Effector CD8-positive, alpha-beta T cell (primary cell): ENCODE measurements at places on chromosomes 1 and 21.

DNA sequence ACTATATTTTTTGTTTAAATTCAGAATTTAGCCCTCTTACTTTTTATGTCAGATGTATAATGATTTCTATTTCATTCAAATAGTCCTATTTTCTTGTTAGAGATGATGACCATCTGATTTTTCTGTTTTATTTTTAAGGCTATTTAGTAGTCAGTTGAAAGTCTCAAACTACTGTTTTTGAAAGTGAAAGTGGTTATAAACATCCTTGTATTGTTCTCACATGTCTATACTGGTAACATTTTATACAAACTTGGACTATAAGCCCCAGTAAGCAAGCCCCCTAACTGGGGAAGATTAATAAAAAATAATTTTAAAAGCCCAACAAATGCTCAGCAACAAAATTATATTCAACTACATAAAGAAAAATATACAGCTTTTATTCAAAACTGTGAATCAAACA lies 271.3 kb upstream of the RGS18 start:
- no peak for DNase-seq

DNA sequence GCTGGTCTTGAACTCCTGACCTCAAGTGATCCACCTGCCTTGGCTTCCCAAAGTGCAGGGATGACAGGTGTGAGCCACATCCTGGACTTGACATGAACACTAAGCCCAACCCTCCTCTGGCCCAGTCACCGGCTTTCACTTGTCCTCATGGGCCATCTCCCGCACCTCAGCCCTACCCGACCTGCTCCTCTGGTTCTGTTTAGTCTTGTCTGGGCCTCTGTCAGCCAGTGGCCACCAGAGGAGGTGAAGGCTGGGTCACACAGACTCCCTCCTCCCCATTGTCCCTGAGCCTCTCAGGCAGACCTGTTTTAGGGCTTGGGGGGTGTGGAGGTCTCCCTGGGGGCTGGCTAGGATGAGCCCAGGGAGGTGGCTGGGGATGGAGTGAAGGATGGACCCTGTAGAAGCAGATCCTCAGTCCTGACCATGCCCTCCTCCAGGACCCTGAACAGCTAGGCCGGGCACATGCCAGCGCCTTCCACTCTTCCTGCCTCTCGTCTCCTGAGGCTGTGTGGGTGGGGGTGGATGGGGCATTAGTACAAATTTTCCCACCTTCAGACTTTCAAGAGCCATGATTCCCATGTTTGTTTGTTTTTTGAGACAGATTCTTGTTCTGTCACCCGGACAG lies 26.1 kb upstream of the UMODL1 start:
- DNase-seq, result no peak

GRCh38 chr1:242870966-242871365 lies 346.5 kb upstream of the PLD5 start:
- DNase-seq, result no peak

GRCh38 chr21:33139084-33139483 lies 69.1 kb downstream of the OLIG1 start:
- no peak for DNase-seq

DNA sequence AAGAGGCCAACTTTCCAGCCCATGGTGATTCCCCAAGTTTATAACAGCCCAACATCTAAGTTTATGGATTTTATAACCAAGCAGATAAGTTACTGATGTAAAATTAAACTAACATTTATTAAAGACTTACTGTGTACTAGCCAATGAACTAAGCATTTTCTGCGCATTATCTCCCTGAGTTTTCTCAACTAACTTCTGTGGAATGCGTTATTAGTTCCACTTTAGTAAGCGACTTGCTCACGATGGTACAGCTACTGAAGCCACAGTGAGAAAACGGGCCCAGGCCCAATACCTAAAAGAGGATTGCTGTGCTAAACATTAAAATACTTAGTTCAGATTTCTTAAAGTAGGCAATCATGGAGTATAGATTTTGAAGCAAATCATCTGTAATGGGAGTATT lies 61.0 kb downstream of the ZBTB18 start:
- no peak for DNase-seq

DNA sequence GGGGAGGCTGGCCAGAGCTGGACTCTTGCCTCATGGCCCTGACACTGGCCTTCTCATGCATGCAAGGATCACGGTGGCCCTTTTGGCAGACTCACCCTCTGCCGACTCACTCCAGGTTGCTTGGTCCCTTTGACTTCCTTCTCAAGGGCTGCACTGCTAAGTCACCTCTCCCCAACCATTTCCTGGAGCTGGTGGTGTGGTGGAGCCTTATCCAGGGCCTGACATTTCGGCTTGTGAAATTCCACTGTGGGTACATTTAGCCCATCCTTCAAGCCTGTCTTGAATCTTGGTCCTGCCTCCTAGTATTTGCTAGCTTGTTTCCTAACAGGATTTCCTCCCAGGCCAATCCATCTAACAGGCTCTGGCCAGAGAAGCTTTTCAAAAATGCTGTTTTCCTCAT lies 52.6 kb upstream of the JUN start:
- no peak for DNase-seq

DNA sequence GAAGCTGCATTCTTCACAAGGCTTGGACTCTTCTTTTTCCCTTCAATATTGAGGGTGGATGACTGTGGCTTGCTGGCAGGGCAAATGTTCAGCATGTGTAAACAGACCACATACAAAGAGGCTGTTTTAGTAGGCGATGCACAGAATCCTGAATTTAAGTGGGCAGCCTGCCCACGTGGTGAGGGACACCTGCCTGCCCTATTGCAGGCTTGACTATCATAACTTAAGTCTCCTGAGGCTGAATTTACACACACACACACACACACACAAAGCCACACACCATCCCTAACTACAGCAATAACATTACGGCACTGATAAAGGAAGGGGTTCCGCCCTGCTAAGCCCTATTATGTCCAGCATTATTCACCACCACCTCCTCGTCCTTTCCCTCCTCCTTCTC lies 15.9 kb downstream of the SYT2 start:
- no peak for DNase-seq

GRCh38 chr1:59504276-59504675 lies 207.4 kb downstream of the FGGY start:
- no peak for DNase-seq

GRCh38 chr1:46003315-46003714 lies 129.1 kb downstream of the PIK3R3 start:
- no peak for DNase-seq

DNA sequence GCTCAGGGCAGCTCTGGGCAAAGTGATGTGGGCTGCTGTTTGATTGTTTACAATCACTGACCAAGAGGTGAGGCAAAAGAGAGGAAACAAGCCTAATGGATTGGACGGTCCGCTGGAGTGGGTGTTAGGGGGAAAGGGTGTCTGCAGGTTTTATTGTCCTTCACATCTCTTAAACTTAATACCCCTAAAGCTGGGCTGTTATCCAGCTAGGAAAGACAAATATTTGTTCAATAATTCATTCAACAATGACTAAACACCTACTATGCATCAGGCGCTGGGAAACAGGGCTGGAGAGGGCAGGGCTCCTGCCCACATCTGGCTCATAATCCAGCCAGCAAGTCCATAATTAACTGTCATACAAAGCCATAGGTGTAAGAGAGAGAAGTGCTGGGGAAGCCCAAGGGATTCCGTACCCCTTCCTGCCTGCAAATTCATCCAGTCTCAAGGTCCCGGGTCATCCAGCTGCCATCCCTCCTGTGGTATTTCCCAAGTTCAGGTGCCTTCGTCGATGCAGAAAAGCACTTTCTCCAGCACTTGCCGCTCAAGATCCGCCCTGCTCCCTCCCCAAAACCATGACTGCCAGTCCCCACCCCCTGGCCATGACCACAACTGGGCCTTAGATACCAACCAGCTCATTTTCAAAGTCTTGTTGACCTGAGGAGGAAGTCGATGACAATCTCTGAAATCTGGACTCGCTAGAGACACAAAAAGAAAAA lies 10.7 kb downstream of the TMEM63A start:
- DNase-seq, result no peak

DNA sequence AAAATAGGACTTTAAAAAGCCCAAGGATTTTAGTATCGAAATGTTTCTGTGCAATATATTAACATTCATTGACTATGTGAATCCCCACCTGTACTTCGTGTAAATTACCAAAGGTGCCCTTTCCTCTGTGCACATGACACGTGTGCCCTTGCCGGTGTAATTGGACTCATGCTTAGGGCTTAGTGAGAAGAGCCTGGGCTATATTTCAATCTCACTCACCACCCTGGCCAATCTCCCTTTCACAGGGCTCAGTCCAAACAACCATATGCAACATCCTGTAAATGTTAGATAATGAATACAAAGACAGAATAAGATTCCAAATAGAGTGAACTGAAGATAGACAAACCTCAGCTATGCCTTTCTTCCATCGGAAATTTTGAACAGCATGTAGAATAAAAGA lies 564.3 kb downstream of the USP25 start:
- DNase-seq, result no peak

GRCh38 chr1:21645550-21645949 lies 23.6 kb downstream of the RAP1GAP start:
- no peak for DNase-seq

GRCh38 chr1:41485605-41486004 lies 1.1 kb upstream of the EDN2 start:
- no peak for DNase-seq

- DNase-seq, result no peak
Measured at GRCh38 chr1:232952514-232953499, 2.4 kb downstream of the NTPCR start.

- no peak for DNase-seq
Measured at GRCh38 chr1:98035602-98036002, 114.8 kb upstream of the DPYD start.

GRCh38 chr21:38840456-38841300 lies 34.9 kb downstream of the ETS2 start:
- no peak for DNase-seq

DNA sequence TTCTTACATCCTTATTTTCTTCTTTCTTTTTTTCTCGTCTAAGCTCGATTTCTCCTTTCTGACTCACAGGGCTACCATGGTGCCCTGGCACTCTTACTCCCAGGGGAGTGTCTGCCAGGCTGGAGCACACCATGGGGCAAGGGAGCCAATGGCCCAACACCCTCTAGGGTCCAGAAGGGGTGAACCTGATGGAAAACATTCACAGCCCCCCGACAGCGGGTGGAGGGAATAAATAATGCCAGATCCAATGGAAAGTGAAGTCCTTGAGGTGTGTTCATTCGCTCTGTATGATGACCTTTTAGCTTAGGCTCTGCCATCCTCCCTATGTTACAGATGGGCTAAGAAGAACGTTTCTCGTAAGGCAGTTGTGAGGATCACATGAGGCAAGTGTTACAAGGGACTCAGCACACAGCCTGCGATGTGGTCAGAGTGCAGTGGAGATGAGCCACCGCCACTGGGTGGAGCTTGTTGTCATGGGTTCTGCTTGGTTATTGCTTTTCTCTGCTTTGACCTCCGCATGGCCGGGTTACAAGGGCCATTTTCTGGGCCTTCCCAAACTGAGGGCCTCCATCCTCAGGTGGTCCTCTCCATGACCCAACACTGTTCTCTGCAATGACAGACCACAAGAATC lies 3.5 kb upstream of the FCMR start:
- DNase-seq, result no peak

GRCh38 chr1:204285436-204286305 lies 71.9 kb upstream of the GOLT1A start:
- no peak for DNase-seq

DNA sequence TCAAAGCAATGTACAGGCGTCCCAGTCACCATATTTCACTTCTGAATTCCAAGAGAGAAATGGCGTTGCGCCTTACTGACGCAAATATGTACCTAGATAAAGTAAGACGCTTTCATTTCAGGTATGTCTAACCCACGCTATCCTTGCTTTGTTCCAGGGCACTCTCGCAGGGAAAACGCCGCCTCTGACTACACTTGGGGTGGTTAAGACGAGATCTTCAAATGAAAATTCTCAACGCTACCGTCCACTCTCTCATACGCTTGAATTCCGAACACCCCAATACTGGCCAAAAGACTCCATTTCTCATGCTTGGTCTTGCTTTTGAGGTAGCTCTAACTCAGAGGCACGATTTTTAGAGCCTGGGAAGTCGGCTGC lies 736 bp upstream of the ZMPSTE24 start:
- DNase-seq, result peak; percentile 39

DNA sequence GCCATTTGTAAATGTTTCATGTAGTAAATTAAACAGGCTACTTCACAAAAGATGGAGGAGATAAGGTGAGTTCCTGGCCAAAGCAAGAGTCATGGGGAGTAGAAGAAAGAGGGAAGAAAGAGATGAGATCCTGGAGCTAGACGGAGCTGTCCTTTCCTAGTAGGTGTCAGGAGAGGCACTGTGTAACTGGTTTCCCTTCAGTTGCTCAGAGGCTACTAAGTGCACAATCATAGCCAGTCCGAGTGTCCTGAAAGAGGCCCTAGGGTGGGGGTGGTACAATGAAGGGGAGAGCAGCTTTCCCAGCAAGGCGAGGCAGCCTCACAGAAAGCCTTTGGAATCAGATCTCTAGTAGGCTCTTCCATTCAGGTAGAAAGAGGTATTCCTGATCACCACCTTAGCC lies 390.9 kb downstream of the KCNH1 start:
- DNase-seq, result no peak

- DNase-seq, result no peak
Measured at GRCh38 chr1:111476761-111477309, 3.1 kb downstream of the C1orf162 start.

GRCh38 chr1:37041483-37041882 lies 7.2 kb upstream of the GRIK3 start:
- no peak for DNase-seq

DNA sequence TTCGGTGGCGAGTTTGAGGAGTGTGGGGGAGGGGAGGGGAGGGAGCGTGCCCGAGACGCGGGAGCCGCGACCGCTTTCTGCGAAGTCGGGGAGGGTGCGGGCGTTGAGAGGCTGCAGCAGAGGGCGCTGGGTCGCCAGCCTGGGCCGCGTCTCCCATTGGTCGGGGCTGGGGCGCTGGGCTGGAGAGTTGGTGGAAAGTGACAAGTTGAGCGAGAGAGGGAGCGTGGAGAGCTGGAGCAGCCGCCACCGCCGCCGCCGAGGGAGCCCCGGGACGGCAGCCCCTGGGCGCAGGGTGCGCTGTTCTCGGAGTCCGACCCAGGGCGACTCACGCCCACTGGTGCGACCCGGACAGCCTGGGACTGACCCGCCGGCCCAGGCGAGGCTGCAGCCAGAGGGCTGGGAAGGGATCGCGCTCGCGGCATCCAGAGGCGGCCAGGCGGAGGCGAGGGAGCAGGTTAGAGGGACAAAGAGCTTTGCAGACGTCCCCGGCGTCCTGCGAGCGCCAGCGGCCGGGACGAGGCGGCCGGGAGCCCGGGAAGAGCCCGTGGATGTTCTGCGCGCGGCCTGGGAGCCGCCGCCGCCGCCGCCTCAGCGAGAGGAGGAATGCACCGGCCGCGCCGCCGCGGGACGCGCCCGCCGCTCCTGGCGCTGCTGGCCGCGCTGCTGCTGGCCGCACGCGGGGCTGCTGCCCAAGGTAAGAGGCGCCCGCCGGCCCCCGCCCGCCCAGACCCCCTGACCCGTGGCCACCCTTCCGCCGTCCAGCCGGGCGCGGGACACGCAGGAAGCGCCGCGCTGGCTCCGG lies at the start of gene ROR1:
Gene ROR1 (plus strand): TSS at position 203 of the 802 bp plus-strand sequence.
- no peak for DNase-seq
